Activated T-cell treated with anti-CD3 and anti-CD28 coated beads for 48 hours (primary cell): ENCODE measurements at places on chromosomes 11 and 22.
A peak's percentile ranks its signal among the peaks of the same experiment; 100 is the strongest.

DNA sequence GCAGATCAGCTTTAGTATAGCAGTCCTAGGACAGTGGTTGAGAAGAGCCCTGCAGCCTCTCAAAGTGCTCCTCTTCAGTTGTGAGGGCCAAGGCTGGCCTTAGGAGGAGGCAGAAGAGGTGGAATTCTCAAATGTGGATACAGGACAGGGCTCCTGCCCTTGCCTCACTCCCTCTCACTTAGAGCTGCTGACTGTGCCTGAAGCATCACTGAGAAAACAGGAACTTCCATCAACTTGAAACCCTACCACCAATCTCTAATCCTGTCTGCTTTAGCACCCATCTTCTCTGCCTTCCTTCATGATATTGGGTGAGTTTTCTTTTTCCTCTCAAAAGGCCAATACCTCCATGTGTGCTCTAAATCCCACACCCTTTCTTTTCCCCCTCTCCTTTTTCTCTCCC is 14.4 kb upstream of the UCP3 start:
- DNase-seq, result no peak

DNA sequence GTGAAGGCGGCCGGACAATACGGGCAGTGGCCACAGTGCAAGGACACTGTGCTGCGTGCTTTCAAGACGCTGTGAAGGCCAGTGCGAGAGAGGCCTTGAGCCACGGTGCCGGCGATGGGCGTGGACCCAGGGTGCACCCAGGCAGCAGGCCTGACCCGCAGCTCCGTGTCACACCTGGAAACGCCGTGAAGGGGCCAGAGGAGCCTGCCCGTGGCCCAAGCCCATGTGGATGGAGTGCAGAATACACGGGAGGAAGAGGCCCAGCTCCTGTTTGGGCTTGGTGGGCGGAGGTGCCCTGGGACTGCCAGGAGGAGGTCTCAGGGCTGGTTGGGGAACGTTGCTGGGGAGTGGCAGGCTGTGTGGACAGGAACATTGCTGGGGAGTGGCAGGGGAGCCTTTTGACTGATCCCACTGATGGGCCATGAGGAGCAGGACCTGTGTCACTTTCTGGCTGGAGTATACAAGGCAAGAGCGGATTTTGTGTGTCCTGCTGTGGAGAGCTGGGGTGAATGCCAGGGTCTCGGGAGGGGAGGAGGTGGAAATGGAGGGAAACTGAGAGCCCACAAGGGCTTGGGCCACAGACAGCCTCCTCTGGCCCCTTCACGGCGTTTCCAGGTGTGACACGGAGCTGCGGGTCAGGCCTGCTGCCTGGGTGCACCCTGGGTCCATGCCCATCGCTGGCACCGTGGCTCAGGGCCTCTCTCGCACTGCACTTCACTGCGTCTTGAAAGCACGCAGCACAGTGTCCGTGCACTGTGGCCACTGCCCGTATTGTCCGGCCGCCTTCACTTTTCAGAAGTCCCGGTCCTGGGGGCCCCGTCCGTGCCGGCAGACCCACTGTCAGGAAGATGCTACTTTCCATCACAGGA is 925.4 kb downstream of the BRD1 start:
- DNase-seq, result no peak

DNA sequence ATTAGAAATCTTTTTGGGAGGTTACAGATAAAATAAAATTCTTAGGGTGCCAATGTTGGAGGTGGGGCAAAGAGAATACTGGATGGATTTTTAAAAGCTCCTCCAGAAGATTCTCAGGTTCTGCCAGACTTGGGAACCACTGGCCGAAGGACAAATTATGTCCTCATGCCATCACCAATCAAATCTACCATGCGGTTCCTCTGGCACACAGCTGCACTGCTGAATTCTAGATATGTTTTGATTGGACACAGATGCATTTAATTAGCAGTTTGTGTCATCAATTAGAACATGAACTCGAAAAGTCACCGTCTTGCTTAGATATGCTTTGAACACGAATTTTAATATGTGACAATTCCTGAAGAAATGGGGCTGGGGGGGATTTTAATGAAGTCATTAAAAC is 1269.2 kb downstream of the LRRC4C start:
- no peak for DNase-seq

DNA sequence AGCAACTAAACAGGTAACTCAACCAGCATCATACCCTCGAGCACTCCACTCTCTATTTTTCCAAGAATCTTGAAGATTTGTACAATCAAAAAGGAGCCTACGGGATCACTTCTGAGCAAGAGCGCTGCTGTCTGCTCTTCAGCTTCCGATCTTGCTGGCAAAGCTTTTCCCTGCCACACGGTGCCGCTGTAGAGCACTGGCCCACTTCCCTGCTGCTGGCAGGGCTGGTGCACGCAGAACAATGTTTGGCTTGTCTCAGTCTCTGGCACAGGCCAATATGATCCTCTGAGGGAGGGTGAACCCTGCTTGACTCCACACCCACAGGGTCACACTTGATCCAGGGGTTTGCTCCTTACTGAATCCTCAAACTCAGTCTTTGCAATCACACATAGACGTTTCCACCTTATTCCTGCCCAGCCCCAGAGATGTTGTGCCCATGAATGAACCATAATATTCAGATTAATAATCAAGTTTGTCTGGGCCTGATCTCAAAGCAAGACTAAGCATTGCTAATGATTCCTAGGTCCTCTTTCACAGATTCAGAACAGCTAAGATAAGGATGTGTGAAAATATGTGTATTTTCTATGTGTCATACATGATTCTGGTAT is 536.6 kb downstream of the SOX6 start:
- DNase-seq, result peak; percentile 49
